PC-3 (cell line): ENCODE measurements at places on chromosomes 6 and 20. TPM values are rescaled to one million over a fixed set of nuclear protein-coding genes. Genes with fewer than 3 reads are reported as not detected.

Gene IP6K3
- total RNA-seq: not detected in 2 replicates

Gene KCNK5
- total RNA-seq: 3.2 and 3.5 TPM in 2 replicates

- no peak for DNase-seq
These were observed 79.5 kb upstream of the PREP start for GRCh38 chr6:105482227-105482844.

GRCh38 chr6:29745855-29746449, 22.7 kb downstream of the HLA-F start:
- DNase-seq: no peak

DNA sequence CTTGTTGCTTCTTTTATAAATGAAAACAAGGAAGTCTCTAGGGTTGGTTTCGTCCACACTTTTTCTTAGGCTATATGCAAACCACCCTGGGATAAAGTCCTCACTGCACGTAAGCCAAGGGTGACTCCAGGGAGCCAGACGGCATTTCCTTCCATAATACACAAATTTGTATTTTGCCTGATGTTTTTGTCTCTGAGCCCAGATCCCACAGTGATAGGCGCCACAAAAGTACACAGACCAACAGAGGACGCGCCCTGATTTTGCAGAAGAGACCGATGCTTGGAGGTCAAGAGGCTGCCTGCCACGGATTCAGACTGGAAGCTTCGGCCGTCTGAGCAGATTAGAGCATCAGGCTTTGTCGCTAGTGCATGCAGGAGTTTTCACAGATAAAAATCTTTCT, 22.8 kb downstream of the FOXQ1 start:
- DNase-seq: no peak

DNA sequence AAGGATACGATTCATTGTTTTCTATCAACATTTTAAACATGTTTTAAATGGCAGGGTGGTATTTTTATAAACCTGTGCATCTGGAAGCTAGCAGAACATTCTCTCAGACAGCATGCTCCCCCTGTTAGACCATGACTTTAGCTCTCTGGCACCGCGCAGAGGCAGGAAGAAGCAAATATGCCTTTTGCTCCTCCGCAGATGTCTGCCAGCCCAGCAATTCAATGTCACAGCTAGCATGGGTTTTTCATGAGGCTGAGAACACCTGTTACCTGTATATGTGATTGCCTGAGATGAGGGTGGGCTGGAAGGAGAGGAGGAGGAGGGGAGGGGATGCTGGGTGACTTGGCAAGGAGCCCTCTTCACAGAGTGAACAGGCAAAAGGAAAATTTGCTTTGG, 6.7 kb downstream of the MTCH1 start:
- peak; percentile 19 for DNase-seq
